ENCODE measurements at places on chromosomes 11 and 22.

- peak; percentile 49 for DNase-seq
Observed at GRCh38 chr11:925496-926301, at the start of gene AP2A2. Gene AP2A2, plus strand, starts transcription at chr11:925870. Its CDS starts 152 bp downstream, at chr11:926022.

- no peak for DNase-seq
Observed at GRCh38 chr22:22706253-22706915, 62.0 kb downstream of the GGTLC2 start.

- no peak for DNase-seq
Observed at GRCh38 chr11:128494418-128495332, 92.7 kb downstream of the ETS1 start.

DNA sequence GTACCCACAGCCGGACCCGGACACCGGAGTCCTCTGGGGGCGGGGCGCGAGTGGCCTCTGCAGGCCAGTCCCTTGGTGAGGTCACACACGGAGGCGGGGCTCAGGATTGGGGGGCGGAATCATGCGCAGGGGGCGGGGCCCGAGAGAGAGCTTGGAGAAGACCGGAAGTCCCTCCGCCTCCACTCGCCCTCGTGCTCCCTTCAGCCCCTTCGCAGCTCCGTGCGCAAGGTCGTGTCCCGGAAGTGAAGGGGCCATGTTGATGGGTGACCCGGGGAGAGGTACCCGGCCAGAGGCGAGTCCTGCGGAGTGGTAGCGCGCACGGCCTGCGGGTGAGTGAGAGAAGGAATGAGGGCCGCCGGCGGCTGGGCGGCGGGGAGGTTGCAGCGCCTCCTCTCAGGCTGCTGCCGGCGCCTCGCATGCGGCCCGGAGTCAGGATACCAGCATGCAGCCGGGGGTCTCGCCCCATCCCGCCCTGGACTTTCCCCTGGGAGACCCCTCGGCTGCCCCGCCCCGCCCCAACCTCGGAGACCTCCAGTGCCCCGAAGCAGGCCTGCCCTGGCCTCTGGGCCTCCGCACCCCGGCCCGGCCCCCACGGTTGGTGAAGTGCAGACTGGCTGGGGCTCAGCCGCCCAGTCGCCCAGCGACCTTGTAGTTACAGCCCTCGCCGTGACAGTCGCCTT lies at the start of gene MIEF1:
Gene MIEF1 (plus strand): TSS at position 182 of the 680 bp plus-strand sequence. CDS start 9,005 bp downstream, outside the sequence.
- peak; percentile 67 for DNase-seq

DNA sequence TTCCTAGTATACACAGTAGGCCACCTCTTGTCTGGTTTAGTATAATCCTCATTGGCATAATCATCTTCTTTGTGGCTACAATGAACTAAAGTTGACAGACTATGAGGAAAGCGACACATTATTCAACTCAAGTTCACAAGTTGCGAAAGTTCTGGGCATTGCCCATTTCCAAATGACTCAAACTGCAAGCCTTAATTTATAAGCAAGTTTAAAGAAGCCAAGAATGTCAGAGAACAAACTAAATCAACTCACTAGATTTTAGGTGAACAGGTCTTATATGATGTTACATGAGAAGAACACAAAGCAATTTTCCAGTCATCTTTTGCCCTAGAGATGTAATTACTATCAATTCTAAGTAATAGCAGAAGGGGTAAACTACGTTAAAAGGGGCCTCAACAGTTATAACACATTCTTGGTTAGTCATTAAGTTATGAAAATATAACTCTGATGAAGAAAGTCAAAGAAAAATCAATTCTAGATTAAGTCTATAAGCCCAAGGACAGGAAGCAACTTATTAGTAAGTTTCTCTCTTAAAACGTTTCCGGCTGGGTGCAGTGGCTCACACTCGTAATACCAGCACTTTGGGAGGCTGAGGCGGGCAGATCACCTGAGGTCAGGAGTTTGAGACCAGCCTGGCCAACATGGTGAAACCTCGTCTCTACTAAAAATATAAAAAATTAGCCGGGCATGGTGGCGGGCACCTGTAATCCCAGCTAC lies 21.5 kb downstream of the PICALM start:
- DNase-seq = no peak

GRCh38 chr11:128346804-128347203 lies 240.6 kb downstream of the ETS1 start:
- DNase-seq = no peak

DNA sequence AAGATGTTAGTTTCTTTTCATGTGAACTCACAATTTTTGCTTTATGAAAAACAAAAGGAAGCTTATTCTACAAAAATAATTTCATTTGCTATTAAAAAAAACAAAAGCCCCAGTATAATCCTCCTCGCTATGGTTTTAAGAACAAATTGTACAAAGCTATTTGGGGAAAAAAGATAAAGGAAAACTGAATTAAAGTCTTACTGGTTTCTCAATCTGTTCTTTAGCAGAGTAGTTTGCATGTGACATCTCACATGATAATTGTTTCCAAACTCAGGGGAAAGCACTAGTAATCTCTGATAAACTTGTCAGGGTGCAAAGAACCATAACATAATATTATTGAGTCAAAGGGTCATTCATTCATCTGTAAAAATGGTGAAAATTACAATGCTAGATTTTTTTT lies 2.9 kb upstream of the DDI1 start:
- DNase-seq = no peak

GRCh38 chr22:40867109-40867508 lies 5.2 kb upstream of the DNAJB7 start:
- no peak for DNase-seq

DNA sequence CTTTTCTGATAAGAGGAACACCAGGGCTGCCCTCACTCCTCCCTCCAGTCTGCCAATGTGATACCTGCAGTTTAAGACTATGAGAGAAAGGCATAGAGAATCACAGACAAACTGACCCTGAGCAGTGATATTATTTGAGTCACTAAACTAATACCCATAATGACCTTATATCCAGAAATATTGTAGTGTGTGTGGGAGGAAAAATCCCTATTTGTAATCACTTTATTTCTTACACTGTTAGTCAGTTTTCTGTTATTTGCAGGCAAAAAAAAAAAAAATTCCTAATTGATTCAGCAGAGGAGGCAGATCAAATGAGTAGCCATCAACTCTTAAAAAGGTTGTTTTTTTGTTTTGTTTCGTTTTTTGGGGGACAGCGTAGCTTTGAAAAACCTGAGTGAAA lies 82.5 kb downstream of the MAML2 start:
- no peak for DNase-seq

GRCh38 chr22:47205081-47205491 lies 442.6 kb downstream of the TBC1D22A start:
- DNase-seq = no peak

DNA sequence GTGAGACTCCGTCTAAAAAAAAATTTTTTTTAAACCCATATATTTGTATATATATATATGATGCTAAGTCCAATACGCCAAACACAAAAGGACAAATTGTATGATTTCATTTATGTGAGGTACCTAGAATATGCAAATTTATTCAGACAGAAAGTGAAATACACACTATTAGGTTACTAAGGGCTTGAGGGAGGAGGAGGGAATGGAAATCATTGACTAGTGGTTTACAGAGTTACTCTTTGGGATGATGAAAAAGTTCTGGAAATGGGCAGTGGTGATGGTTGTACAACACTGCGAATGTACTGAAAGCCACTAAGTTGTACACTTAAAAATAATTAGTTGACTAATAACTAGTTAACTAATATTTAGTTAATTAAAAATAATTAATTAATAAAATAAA lies 36.2 kb upstream of the FGF3 start:
- DNase-seq = no peak

- no peak for DNase-seq
Observed at GRCh38 chr11:61712846-61713245, 32.7 kb downstream of the DAGLA start.

All from NCI-H748 treated with DMSO at 0.1 percent for 48 hours (cell line).